Stimulated activated CD8-positive, alpha-beta memory T cell treated with anti-CD3 and anti-CD28 coated beads, Interleukin-7, amount 100 ng/mL, for 1 hour (primary cell): ENCODE measurements at places on chromosomes 5 and 9.

DNA sequence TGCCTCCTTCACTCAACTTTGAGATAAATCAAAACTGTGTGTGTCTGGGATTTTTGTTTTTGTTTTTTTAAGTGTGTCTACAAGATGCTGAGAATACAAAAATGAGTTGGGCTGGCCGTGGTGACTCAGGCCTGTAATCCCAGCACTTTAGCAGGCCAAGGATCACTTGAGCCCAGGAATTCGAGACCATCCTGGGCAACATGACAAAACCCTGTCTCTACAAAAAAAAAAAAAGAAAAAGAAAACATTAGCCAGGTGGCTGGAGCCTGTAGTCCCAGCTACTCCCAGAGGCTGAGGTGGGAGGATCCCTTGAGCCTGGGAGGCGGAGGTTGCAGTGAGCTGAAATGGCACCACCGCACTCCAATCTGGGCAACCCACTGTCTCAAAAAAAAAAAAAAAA, 21.0 kb downstream of the HNRNPK start:
- DNase-seq: no peak

DNA sequence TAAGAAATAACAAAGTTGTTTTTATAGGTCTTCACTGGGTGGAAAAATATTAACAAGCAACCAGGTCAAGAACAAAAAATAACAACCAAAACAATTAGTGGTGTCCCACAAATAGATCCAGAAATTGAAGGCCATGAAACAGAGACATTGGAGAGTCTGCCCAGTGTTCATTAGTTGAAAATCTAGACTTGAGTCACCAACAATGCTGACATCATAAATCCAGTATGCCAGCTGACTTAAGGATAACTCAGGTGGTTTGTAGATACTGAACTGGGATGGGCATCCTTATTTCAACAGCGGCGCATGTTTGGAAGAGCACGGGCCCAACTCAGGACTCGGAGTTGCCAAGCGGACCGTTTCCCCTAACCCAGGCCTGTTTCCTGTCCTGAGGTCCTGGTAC, 80.7 kb upstream of the TNFAIP8 start:
- DNase-seq: no peak

DNA sequence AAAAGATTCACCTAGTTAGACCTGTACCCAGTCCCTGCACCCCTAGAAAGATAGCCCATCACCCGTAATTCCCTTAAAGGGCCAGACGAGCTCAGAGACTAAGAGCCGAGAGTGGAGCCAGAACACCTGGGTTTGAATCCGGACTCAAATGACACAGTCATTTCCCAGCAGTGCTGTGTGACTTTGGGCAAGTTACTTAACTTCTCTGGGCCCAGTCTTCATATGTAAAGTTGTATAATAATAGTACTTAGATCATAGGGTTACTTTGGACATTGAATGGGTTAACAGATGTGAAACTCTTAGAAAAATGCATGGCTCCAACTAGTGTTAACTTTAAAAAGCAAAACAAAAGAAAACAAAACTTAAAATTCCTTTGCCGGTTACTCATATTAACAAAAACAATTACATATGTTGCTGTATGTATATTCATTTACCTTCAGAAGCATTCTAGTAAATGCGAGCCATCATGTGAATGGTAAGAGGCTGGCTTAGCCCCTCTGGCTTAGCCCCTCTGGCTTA, 40.4 kb upstream of the RASGRF2 start:
- no peak for DNase-seq

- no peak for DNase-seq
Observed at GRCh38 chr5:68426586-68426985, 211.0 kb downstream of the PIK3R1 start.

GRCh38 chr5:178588769-178589168, 1.4 kb downstream of the COL23A1 start:
- no peak for DNase-seq

- no peak for DNase-seq
Observed at GRCh38 chr5:169088028-169088725, 212.8 kb downstream of the SLIT3 start.

DNA sequence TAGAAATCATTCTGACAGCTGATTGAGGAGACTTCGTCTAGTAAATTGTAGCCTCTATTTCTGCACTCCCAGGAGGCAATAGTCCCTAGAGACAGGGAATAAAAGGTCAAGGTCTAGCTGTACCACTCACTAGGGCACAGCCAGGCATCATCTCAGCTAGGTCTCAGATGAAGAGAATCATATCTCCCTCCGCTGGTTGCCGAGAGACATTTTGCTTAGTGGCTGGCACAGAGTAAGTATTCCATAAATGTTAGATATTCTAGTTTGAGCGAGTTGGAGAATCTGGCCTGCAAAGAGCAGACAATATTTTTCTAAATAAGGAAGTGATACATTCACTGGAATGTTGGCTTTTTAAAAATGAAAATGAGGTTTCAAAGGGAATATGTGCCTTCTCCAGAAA, 180.4 kb upstream of the ACTBL2 start:
- DNase-seq: no peak

DNA sequence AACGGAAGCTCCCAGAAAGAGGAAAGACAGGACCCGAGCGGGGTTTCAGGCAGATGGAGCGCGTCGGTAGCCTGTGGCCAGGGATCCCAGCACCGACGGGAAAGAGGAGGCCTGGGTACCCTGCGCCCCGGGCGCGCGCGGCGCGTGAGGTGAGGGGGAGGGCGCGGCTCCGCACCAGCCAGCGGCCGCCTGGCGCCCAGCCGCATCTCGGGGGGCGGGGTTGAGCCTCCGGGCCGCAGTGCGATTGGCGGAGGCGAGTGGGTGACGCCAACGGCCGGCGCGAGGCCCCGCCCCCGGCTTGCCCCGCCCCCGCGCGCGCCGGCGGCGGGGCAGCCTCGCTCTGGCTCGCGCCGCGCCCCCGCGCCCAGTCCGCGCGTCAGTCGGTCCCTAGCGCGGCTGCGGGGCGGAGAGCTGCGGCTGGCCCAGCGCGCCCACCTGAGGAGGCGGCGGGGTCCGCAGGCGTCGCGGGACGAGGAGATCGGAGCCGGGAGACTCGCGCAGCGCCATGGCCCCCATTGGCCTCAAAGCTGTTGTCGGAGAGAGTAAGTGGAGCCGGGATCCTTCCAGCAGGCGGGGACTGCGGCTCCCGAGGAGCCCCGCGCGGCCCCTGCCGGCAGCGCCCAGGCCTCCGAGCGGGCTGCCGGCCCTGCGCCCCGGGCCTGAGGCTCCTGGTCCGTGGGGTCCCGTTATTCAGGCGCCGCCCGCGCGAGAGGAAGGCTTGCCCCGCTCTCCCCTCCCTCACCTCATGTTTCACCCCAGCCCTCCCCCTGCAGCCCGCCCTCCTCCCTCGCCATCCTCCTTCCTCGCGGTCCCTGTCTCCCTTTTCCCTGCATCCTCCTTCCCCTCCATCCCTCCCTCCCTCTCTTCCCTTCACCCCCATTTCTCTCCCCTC, at the start of gene STXBP1:
STXBP1 (plus strand) TSS at position 379 of the 892 bp plus-strand sequence; CDS start at position 506, 127 bp downstream.
- peak; percentile 66 for DNase-seq

DNA sequence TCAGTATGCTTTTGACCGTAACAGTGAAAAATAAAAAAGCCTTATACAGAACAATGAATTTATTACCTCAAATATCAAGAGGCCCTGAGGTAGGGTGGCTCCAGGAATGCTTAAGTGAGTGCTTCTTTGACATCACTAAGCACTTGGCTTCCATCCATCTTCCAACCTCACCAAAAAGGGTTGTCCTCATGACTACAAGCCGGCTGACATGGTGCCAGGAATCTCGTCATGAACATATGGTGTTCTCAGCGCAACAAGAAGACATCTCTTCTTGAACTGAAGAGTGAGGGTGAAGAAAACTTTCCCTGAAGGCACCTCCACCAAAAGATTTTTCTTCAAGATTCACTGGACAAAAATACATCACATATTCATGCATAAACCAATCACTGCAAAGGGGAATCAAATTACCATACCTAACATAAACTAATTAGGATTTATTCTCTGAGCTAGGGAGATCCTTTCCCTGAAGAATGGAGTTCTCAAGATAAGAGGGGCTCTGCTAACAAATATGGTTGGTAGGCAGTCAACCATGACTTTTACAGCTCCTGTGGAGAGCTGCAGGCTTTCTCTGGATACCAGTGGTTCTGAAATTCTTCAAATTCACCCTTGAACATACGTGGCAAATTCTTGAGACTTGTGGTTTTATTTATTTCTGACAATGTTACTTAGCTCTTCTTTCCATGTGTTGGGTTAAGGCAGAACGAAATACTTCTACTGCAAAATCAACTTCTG, 49.5 kb downstream of the AGXT2 start:
- no peak for DNase-seq

- DNase-seq: no peak
Observed at GRCh38 chr5:139092741-139093343, 105.3 kb downstream of the SIL1 start.

- DNase-seq: no peak
Observed at GRCh38 chr9:70551801-70552200, 137.3 kb upstream of the KLF9 start.

GRCh38 chr9:94951324-94952135, 225.0 kb downstream of the AOPEP start:
- DNase-seq: no peak

- DNase-seq: no peak
Observed at GRCh38 chr5:149550594-149551226, 529 bp downstream of the CSNK1A1 start.

GRCh38 chr5:21807953-21808352, 1045.2 kb downstream of the CDH12 start:
- no peak for DNase-seq

GRCh38 chr5:7801891-7802614, 48.9 kb downstream of the CFAP90 start:
- DNase-seq: no peak

- no peak for DNase-seq
Observed at GRCh38 chr5:148168246-148168645, at the start of gene SPINK14. Gene SPINK14 (plus strand): TSS chr5:148168546. CDS start chr5:148169733, 1,187 bp downstream.

- no peak for DNase-seq
Observed at GRCh38 chr5:156188016-156188415, 138.9 kb upstream of the SGCD start.

GRCh38 chr5:96324708-96325107, 108.3 kb downstream of the PCSK1 start:
- no peak for DNase-seq

DNA sequence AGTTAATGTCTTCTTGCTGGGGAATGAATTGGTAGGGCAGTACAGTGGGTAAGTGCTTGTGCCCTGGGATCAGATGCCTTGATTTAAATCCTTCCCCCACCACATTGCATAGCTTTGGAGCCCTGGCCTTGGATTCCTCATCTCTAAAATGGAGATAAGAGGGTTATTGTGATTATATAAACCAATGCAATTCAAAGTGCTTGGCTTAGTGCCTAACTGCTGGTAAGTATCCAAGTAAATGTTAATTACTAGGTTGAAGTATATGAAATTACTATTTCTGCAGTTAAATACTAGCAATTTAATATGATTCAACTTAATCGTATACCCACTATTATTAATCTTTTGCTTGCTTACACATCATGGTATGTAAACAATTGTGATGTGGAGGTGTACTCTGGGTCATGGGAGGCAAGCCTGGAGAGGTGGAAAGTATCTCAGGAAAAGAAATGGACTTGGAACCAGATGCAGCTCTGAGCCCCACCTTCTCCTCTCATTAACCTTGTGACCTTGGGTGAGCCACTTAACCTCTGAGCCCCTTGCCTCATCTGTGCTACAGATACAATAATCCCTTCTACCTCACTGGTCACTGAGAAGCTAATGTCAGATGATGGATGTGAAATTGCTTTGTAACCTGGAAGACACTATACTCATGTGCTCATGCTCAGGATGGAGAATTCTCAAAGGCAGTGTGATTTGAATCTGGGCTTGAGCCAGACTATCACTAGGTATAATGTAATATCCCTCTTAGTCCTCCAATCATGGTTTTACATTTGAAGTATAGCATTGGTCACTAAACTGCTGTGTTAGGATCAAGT, 23.8 kb downstream of the NEUROG1 start:
- DNase-seq: no peak

DNA sequence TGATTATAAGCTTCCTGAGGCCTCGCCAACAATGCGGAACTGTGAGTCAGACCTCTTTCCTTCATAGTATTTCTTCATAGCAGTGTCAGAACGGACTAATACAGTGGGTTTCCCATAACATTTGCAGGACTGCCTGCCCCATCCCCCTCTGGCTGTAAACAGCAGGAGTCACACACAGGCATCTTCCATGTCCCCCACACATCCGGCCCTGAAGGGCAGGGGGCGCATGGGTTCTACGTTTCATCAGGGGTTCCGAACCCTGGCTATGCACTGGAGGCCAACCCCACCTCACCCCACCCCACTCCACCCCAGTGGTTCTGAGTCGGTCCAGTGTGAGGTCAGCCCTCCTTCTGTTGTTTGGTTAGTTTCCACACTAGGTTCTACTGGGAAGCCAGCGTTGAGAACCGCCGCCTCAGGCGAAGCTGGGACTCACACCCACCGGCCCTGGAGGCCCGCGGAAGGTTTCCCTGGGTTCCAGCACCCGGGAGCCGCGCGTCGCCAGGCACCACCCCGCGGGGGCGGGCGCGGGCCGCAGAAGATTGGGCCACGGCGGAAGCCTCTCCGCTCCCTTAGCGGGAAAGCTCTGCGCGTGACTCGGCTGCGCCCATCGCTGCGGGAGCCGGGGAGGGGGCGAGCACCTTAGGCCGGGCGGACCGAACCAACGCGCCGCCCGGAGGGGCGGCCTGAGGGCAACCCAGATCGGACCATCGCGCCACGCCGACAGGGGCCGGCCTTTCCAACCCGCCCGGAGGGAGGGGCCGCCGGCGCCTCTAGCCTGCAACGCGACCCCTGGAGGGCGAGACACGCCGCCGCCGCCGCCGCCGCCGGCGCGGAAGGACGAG, at the start of gene RUSC2:
RUSC2 (plus strand) TSS at position 799 of the 842 bp plus-strand sequence. CDS start 56,411 bp downstream, outside the sequence.
- DNase-seq: no peak
